ENCODE measurements at places on chromosomes 2 and 18. TPM values are rescaled to one million over a fixed set of nuclear protein-coding genes. Genes with fewer than 3 reads are reported as not detected.

The EHBP1 gene
- total RNA-seq = 80.5 TPM

The SIX3 gene
- total RNA-seq = 0.39 TPM

The KCNG3 gene
- total RNA-seq = not detected

The FBXO48 gene
- 0.37 TPM for total RNA-seq

The BOK gene
- total RNA-seq = 11.4 TPM

The FN1 gene
- 8,592 TPM for total RNA-seq

The DNAJB2 gene
- 22.4 TPM for total RNA-seq

The APCDD1 gene
- 0.73 TPM for total RNA-seq

The CWC22 gene
- total RNA-seq = 14.7 TPM

The HES6 gene
- 1.1 TPM for total RNA-seq

The GATA6 gene
- total RNA-seq = 1.5 TPM
